ENCODE measurements at places on chromosomes 13 and 19.

- DNase-seq: no peak
Observed at GRCh38 chr19:21308773-21309172, 20.4 kb downstream of the ZNF708 start.

DNA sequence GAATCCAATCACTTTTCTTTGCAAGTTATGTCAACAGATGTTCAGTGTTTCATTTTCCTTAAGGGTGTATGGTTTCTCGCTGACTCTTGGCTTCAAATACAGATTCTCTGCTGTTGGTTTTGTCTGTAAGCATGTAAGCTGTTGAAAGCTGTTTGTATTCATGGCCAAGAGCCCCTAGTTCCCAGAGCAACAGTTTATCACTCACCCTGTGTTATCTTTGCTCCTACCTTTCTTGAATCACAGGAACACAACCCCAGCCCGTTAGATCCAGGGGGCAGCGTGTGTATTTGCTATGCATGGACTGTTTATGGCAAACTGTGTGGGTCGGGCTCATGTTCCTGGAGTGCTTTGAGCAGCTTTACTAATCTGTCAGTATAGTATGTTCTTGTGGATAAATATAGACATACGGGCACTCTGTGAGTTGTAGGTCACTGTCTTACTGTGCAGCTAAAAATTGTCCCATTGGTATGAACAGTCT, 28.9 kb downstream of the FRY start:
- DNase-seq: no peak

DNA sequence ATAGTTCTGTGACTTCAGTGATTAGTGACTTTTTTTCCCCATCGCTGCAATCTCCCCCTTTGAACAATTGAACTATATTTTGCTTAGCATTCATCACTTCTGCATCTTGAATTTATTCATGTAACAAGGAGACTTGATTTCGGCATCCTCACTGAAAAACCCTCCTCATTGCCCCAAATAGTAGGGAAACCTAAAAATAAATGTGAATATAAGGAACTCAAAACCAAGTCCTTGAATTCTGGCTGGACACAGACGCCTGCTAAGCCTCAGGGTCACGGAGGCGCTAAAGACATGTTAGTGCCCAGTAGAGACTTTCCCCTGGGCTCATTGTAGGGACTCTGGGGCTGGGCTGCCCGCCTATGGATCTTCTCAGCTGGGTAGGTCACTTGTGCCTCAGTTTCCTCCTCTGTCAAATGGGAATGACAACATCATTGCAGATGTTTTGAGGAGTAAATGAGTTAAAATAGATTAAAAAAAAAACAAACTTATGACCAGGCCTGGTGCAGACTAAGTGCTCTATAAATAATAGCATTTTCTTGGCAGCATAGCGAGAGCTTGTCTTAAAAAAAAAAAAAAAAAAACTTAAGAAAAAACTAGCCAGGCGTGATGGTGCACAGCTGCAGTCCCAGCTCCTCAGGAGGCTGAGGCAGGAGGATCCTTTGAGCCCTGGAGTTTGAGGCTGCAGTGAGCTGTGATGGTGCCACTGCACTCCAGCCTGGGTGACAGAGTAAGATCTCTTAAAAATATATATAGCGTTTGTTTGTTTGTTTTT, 1.8 kb upstream of the ADGRE5 start:
- no peak for DNase-seq

DNA sequence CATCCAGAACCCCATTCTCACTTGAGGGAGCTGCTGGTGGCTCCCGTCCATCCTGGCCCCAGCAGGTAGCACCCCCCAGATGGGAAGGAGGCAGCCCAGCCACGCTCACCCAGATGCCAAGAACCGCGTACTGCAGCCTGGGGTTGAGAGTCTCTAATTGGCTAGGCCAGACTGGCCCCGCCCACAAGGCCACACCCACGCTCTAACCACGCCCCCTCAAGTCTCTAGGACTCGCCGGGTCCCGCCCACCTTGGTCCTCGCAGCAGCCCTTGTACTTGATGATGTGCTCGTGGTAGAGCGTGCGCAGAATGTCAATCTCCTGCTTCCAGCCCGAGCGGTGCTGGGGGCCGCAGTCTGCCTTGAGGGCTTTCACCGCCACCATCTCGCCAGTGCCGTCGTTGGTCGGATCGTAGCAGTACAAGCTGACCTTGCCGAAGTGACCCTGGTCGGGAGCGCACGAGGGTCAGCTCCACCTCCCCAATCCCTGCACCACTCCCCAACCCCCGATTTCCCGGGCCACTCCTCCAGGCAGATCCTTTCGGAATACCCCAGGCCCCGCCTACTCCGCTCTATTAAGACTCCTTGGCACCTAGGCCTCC, 14.5 kb upstream of the ICAM3 start:
- DNase-seq: no peak

- no peak for DNase-seq
Observed at GRCh38 chr13:23059173-23059572, 121.6 kb upstream of the SGCG start.

DNA sequence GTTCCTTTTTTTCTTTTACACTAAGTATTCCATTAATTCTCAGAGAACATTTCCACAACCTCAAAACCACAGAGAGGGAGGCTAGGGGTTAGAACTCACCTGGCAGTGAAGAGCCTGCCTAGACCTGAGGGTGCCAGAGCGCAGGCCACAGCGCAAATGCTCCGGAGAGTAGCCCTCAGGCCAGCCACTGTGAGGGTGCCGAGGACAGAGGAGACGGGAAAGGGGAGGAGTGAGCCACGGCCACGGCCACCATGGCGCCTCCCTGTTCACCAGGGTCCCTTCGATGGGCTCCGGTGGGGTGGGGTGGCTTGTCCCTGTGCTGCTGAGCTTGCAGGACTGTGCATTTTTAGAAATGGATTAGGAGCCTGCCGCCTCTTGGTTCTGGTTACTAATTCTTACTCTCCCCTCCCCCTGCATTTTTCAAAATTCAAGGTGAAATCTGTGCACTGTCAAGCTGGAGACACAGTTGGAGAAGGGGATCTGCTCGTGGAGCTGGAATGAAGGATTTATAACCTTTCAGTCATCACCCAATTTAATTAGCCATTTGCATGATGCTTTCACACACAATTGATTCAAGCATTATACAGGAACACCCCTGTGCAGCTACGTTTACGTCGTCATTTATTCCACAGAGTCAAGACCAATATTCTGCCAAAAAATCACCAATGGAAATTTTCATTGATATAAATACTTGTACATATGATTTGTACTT, 58.8 kb downstream of the GGACT start:
- DNase-seq: no peak

- DNase-seq: no peak
Observed at GRCh38 chr13:26847281-26847680, 86.7 kb upstream of the GPR12 start.

DNA sequence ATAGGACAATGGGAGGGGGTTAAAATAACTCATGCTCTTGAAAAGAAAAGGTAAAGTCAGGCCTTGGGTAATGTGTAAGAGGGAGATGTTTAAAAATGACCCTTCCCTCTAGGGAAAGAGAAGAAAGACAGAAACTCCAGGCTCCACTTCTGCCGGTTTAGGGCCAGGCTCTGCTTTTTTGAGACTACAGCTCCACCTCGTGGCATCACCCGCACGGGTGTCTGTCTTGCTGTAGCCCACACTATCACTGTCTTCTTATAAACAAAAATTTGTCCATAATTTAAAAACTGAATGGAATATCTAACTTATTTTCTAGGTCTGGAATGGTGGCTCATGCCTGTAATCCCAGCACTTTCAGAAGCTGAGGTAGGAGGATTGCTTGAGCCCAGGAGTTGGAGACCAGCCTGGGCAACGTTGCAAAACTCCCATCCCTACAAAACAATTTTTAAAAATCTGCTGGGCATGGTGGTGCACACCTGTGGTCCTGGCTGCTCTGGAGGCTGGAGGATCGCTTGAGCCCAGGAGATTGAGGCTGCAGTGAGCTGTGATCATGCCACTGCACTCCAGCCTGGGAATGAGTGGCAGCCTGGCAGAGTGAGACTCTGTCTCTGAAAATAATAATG, 65.1 kb upstream of the GTF3A start:
- peak; percentile 57 for DNase-seq

- DNase-seq: no peak
Observed at GRCh38 chr19:55325172-55325571, at the start of gene TMEM150B. TSS of gene TMEM150B (minus strand) at chr19:55325341. CDS start at chr19:55321036, 4,305 bp downstream.

DNA sequence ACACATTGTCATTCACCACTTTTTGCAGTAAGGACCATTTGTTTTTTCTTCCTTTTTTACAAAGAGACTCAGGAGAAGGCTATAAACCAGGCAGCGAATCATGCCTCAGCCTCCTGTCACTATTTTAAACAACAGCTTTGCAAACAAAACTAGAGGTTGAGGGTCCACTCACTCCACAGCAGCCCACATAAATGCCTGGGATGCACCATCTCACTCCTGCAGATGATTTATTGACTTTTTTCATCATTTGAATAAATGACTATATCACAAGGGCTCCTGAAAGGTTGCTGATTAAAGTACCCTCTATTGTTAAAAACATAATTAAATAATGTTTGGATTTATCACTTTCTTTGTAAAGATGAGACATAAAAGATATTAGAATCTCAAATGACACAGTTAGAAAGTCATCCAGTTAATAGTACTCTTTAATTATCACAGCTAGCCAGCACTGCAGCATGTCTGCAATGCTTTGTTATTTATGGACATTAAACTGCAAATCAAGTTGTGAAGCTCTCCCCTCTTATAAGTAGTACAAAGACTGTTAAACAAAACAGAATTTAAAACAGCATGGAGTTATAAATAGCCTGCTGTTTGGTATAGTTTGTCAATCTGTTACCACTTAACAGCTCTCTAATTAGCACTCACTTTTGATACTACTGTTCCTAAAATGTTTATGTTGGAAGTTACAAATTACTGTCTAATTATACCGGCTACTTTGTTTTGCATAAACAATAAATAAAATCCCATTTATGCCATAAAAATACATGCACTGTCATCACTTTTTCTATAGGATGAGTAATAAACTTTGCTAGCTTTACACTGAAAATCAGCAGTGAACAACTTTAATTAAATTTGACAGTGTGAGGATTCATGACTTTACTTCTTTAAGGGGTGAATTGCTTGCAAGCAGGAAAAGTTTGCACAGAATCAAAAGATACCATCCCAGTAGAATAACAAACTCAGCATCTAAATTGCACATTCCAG, 853.2 kb downstream of the UQCRFS1 start:
- DNase-seq: no peak

DNA sequence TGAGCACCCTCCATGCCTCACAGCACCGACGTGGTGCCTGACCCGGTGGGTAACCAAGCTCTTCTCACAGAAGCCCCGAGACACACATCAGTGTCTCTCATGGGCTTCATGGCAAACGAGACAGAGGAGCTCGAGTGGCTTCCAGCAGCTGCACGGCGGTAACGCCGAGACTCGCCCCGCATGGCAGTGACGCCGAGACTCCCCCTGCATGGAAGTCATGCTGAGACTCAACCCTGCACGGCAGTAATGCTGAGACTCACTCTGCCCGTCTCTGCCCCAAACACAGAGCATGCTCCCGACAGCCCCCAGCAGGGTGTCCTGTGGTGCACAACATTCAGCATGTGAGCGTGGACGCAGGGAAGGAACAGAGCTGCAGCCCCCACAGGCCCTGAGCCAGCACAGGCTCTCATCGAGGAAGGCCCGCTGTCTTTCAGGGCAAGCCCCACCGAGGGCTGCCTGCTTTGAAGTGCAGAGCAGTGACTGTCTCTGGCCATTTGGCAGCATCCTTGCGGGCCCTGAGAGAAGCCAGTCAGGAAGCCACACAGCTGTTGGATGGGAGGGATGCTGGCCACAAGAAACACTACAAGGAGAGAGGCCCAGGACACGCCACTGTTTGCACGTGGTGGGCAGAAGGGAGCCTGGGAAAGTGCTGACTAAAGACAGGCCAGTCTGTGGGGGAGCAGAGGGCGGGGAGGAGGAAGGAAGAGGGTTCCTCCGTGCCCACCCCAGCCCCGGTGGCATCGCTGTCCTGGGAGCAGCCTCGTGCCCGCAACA, 9.5 kb downstream of the GAS6 start:
- DNase-seq: no peak

- DNase-seq: no peak
Observed at GRCh38 chr13:103430368-103430767, 364.2 kb upstream of the SLC10A2 start.

GRCh38 chr13:89227356-89227755, 1556.2 kb downstream of the SLITRK5 start:
- DNase-seq: no peak

- no peak for DNase-seq
Observed at GRCh38 chr13:31350560-31350959, 150.8 kb downstream of the B3GLCT start.

- DNase-seq: no peak
Observed at GRCh38 chr13:53351021-53351420, 322.4 kb downstream of the OLFM4 start.

- DNase-seq: no peak
Observed at GRCh38 chr13:87259479-87260083, 411.6 kb upstream of the SLITRK5 start.

DNA sequence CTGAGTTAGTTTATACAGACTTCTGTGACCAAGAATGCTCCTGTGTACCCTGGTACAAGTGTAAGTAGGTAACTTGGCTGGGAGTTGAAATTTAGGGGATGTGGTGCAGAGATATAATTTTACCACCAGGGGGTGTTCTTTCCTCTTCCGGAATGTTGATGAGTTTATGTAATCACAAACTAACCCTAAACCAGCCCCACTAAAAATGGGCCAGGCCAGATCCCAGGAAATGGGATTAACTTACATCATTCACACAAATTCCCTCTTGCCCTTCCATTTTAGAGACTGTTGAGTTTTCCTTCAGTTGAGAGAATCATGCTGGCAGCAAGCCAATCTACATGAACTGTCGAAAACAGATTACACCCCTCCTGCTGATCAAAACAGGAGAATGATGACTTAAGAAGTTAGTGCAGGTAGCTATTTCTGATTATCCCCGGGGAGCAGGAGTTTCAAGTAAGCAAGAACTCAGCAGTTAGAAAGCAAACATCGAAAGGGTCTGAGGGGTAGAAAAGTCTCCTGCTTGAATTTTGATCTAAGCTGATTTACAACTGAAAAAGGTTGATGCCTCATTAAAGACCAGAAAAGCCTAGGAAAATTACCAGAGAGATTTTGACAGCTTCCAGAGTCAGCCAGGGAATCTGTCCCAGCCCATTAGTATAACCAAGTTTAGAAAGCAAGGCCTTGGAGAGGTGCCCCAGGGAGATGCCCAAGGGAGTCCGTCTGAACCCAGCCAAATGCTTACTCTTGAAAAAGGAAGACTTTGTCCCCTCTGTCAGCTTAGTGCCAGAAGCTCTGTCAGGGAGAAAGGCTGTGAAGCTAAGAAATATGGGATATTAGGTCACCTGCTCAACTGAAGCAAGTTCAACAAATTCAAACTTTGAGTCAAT, 32.3 kb upstream of the MED4 start:
- DNase-seq: peak; percentile 2

DNA sequence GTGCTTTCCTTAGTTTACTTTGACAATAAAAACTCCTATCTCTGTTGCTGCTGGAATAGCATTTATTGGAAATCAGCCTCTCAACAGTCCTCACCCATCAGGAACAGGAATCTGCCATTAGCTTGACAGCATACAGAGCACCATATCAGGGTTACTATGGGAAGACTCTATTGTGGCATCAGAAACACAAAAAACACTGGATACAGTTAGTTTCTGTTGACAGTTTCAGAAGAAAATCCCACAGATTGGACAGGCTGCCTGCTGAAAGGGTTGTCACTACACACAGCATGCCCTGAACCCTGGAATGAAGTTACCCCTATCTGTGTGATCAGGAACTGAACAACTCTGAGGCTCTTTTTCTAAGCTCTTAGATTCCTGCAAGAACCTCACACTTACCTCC, 172.7 kb downstream of the ENOX1 start:
- DNase-seq: no peak

GRCh38 chr19:4363571-4364304, 20.4 kb downstream of the MPND start:
- no peak for DNase-seq

- no peak for DNase-seq
Observed at GRCh38 chr13:104114101-104114500, 1047.9 kb upstream of the SLC10A2 start.
